ELF-1 (cell line): ENCODE measurements at places on chromosomes 7 and 10.

GRCh38 chr10:28359334-28359733 lies 56.5 kb upstream of the MPP7 start:
- DNase-seq = peak; percentile 29

DNA sequence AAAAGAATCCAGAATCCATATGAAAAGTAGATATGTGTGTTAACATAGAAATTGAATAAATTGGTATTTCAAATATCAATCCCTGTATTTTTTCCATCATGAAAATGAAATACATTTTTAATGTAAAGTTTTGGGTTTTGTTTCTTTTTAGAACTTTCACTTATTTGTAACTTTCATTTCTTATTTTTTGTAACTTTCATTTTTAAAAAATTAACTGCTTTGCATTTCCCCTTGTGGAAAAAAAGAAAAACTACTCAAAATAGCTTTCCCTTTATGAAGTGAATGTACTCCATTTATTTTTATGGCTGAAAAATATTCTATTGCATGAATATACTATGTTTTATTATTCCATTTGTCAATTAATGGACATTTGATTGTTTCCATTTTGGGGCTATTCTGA lies 75.6 kb upstream of the SMNDC1 start:
- DNase-seq = no peak

- DNase-seq = no peak
Observed at GRCh38 chr7:50497068-50497642, 47.0 kb upstream of the FIGNL1 start.

GRCh38 chr10:5546891-5547680 lies 22.3 kb downstream of the CALML3 start:
- DNase-seq = no peak

DNA sequence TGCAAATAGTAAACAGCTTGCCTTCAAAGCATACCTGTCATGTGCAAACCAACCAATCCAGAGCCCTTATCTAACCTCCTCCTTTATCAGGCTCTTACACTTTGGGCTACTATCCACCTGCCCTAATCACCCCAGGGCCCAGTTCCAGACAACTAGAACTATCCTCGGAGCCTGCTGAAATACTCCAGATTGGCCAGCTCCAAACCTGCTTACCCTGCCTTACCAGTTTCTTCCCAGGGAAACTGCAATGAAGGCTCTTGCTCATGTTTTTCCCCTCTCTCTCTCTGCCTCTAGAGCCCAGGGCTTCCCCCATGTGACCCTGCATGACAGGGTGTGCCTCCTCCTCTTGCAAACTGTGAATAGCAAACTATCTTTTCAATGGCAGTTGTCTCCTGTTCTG lies 81.4 kb upstream of the CAPZA2 start:
- DNase-seq = peak; percentile 97

- no peak for DNase-seq
Observed at GRCh38 chr7:116045532-116045931, 15.0 kb upstream of the TFEC start.

DNA sequence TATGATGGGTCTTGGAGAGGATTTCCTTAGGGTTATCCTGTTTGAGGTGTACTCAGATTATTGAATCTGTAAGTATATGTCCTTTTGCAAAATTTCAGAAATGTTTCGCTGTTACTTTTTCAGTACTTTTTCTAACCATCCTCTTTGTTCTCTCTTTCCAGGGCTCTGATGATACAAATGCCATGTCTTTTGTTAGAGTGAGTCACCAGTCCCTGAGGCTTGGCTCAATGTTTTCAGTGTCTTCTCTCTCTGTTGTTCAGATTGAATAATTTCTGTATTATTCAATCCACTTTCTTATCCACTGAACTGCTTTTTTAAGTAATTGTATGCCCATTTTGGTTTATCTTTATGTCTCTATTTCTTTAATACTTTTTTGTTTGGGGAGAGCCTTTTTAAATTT lies 449.4 kb downstream of the TNS3 start:
- no peak for DNase-seq

DNA sequence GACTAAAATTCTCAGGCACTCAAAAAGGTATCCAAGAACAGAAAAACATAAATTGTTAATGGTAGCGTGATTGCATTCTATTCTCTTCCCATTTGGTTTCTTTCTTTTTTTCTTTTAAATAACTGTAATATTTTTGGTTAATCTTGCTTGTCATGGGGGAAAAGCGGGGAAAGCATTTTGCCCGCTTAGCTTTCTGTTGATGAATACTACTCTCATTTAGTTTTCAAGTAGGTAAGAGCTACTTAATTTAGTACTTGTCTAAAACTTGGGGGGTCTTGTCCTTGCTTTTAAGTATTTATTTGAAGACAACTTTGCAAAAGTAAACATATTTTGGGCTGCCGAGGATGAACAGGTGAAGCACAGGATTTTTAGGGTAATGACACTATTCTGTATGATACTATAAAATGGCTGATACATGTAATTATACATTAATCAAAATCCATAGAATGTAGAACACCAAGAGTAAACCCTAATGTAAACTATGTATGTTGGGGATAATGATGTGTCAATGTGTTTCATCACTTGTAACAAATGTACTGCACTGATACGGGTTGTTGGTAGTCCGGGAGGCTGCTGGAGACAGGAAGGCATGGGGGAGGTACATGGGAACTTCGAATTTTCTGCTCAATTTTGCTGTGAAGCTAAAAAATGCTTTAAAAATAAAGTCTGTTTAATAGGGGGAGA lies 1.7 kb downstream of the TES start:
- no peak for DNase-seq

DNA sequence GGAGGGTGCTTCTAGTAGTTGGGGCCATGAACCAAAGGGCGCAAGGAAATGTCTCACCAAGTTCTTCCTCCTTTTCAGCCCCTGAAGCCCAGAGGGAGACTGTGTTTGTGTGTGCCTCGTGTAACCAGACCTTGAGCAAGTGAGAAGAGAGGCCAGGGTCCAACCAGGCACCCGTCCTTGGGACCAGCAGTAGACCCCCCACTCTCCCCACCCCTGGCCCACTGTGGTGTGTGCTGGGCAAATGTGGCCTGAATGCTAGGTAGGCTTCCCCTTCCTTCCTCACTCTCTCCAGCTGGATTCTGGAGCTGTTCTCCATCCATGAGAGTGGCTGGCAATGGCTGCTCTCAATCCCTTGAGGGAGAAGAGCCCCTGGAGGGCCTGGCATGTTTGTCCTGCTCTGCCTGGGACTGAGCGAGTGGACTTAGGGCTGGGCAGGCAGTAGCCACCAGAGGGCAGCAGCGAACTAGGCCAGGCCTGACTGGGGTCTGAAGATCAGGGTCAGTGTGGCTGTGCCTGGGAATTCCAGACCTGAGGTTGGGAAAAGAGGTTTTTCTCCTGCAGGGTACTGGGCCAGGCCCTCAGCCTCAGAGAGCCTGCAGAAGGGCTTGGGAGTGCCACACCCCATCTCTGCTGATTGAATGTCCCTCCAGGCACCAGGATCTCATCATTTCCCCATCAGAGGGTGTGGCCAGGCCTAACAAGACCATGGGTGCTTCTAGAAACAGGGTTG lies 12.5 kb downstream of the SFRP5 start:
- DNase-seq = peak; percentile 92

- no peak for DNase-seq
Observed at GRCh38 chr10:24981161-24981710, 28.8 kb upstream of the PRTFDC1 start.

- peak; percentile 83 for DNase-seq
Observed at GRCh38 chr10:69899727-69900595, 98.3 kb downstream of the COL13A1 start.

- DNase-seq = no peak
Observed at GRCh38 chr7:47827351-47827756, 120.9 kb downstream of the PKD1L1 start.

- no peak for DNase-seq
Observed at GRCh38 chr10:15122477-15123030, 25.4 kb downstream of the RPP38 start.

DNA sequence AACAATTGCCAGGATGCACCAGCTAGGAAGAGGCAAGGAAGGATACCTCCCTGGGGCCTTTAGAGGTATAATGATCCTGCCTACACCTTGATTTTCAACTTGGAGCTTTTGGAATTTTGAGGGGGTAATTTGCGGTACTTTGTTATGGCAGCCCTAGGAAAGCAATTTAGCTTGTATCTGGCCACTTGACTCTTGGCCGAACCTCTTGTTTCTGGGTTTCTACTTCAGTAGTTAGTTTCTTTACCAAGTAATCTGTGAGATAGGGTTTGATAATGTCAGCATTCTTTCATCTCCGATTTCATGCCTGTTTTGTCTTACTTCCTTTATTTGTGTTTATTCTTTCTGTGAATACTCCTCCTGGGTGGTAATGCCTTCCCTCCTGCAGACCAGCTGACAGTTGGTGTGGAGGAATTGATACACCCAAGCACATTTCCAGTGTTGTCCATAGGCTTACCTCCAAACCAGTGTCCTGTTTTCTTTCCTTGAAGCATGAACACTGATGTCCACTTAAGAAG lies 163.7 kb downstream of the SND1 start:
- no peak for DNase-seq

GRCh38 chr10:69486922-69487730 lies 35.9 kb downstream of the TSPAN15 start:
- DNase-seq = no peak

- DNase-seq = no peak
Observed at GRCh38 chr7:121355574-121355973, 26.8 kb downstream of the WNT16 start.

GRCh38 chr10:100803908-100804307 lies 58.5 kb downstream of the PAX2 start:
- no peak for DNase-seq

DNA sequence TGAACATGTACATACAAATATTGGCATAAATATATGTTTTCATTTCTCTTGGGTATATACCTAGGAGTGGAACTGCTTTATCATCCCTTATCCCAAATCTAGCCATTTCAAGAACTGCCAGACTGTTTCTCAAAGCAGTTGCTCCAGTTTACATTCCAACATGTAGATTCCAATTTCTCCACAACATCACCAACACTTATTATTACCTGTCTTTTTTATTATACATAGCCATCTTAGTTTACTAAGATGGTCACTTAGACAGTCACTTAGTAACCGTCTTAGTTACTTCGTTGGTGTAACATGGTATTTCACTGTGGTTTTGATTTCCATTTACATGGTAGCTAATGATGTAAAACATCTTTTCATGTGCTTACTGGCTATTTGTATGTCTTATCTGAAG lies 82.7 kb downstream of the ZFAND4 start:
- DNase-seq = no peak

DNA sequence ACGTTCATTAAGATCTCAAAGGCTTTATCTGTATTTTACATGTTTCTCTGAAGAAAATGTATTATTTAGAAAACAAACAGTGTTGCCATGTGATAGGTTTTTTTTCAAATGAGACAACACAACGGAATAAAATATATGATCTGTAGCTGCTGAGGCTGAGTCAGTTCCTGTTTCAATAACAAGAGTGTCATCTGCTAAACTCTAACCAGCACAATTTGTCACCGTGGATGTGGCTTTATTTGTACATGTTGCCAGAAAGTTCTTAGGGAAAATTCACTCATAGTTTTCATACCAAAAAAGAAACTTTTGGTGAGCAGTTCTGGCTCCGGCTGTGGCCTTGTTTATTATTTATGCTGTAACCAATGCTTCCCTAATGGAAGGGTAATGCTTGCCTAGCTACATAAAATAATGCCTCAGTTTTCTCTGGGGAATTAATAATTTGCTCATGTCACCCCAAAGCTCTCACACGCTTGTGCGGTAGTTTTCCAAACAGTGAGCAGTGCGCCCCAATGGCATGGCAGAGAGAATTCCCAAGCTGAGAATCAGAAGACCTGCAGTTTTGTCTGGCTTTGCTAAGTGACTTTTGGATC lies 20.3 kb upstream of the KLF6 start:
- DNase-seq = no peak

- DNase-seq = no peak
Observed at GRCh38 chr7:21141476-21141875, 286.4 kb upstream of the SP4 start.

GRCh38 chr10:53843736-53844362 lies 957.2 kb downstream of the PCDH15 start:
- DNase-seq = no peak

DNA sequence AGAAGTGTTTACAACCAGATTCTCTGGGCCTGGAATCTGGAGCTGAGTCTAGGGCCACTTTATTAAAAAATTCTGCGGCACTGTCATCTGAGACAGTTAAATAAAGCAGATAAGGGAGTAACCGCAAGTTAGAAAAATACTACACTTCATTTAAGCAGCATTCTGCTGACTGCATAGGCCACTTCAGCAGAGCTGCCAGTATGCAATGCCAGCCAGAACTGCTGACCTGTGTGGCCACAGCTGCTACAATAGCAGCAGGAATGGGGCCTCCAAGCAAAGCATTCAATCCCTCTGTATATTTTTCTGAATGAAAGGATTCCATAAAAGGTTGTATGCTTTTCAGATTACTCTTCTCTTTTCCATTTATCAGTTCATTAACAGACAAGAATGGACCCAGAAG lies 136.0 kb downstream of the COL28A1 start:
- no peak for DNase-seq

- peak; percentile 29 for DNase-seq
Observed at GRCh38 chr10:73251683-73252444, 580 bp downstream of the MRPS16 start.

- DNase-seq = no peak
Observed at GRCh38 chr10:34699904-34700517, 115.1 kb downstream of the PARD3 start.
